ENCODE measurements at places on chromosomes 12 and 14.

DNA sequence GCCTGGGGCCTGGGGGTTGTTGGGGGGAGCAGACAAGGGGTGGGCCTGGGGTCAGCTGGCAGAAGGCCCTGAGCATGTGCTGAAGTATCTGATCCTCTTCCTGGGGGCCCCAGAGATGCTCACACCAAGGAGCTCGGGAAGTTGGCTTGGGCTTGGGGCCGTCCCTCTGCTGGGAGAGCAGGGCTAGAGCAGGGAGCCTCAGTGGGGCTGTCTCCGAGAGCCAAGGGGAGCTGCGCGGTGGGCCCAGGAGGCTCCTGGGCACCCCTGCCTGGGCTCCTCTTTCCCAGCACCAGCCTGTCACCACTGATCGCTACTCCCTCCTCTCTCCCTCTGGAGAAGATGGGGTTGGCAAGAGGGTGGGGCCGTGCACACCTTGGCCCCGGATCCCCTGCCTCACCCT is 28.3 kb downstream of the BEGAIN start:
- DNase-seq = no peak

GRCh38 chr14:96268431-96269358 is 12.7 kb downstream of the BDKRB1 start:
- no peak for DNase-seq

- peak; percentile 67 for DNase-seq
Measured at GRCh38 chr12:47935184-47935583, 28.2 kb upstream of the TMEM106C start.

GRCh38 chr14:29868000-29868399 is 59.6 kb downstream of the PRKD1 start:
- DNase-seq = no peak

DNA sequence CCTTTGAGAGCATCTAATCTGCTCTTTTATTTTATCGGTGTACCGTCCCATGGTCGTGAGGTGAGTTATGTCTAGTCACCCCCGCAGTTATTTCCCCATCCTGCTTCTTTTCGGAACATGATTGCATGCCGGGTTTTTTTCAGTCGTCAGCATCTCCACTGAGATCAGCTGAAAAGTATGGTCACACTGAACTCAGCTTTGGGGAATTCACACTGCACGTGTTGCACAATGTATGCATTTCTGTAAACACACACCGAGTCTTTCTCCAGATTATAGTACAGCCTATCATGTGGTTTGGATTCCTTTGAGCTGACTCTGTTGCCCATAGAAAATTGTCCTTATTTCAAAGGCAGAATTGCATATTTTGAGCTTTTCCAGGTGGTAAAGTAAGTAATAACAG is 24.6 kb downstream of the PLXNC1 start:
- DNase-seq = no peak

- no peak for DNase-seq
Measured at GRCh38 chr12:128819293-128820144, 4.2 kb downstream of the SLC15A4 start.

DNA sequence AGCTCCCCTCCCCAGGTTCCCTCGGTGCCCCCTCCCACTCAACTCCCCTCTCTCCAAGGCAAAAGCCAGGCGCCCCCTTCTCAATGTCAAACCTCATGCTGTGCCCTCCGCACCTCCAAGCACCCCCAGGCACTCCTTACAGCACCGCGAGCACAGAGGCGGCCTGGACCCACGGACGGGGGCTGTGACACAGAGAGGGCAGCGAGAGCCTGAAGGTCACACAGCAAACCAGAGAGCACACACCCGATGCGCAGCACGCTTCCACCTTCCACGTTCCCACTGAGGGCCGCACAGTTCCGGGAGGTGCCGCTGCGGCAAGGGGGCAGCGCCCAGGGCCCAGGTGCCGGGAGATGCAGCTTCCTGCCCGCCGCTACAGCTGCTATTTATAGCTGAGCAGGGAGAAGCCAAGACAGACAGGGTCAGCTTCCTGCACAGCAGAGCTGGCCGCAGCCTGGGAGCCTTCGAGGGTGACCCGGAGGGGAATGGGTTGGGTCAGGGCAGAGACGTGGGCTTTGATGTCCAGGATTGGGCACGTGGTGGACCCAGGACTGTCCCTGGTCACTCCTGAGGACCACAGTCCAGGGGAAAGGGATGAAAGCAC is 12.9 kb downstream of the NCOR2 start:
- DNase-seq = no peak

- DNase-seq = no peak
Measured at GRCh38 chr12:51837286-51837685, 11.2 kb downstream of the FIGNL2 start.

DNA sequence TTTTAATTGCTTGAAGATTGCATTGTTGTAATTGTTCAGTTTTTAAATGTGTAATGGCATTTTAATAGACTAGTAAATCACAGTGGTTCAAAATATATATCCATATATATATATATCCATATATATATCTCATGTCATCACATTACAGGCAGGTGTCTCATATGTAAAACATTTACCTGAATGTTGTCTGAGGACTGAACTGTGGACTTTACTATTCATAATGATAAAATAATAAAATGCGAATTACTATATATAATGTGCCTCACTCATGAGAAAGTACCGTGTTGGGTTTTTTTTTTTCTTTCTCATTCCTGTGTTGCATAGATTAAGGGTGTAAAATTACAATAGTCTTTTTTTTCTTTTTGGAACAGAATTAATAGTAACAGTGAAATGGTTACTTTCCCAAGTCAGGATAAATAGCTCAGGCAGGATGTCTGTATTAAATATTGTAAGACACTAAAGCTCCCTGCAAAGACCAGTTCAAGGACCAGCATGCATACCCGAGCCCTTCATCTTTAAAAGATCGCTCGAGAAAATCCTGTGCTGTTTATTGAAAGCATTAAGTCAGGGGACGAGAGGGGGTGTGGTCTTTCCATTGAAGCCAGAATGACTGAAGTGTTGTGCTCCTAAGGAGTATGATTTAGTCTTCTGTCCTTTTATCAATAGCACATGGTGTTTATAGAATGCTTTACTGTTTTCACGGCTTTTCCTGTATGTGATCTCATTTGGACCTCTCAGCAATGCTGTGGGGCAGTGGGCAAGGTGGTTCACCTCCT is 173.5 kb downstream of the CRADD start:
- DNase-seq = no peak

GRCh38 chr12:6476489-6476888 is 6.0 kb upstream of the VAMP1 start:
- no peak for DNase-seq

DNA sequence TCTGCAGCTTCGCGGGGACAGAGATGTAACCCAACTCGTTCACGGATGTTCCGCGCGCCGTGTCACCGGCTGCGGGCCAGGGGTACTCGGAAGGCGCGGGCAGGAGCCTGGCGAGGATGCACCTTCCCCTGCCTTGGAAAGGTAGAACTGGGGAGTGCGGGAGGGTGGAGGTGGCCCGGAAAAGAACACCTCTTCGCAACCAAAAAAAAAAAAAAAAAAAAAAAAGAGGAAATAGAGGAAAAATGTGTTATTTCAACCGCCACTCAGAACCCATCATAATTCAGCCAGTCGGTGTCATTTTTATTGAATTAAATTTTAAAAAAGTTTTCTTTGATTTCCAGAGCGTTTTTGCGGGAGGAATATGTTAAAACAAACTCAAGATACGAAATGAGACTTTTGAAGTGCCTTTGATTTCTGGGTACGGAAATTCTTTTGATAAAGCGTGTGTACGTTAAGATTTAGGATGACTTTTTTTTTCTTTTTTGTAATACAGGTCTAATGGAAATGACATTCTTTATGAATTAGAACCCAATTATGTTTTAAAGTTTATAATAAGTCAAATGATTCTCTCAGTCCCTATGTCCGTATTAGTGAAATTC is 8.9 kb downstream of the CDKN1B start:
- peak; percentile 43 for DNase-seq

- no peak for DNase-seq
Measured at GRCh38 chr12:116050275-116050674, 227.2 kb downstream of the MED13L start.

DNA sequence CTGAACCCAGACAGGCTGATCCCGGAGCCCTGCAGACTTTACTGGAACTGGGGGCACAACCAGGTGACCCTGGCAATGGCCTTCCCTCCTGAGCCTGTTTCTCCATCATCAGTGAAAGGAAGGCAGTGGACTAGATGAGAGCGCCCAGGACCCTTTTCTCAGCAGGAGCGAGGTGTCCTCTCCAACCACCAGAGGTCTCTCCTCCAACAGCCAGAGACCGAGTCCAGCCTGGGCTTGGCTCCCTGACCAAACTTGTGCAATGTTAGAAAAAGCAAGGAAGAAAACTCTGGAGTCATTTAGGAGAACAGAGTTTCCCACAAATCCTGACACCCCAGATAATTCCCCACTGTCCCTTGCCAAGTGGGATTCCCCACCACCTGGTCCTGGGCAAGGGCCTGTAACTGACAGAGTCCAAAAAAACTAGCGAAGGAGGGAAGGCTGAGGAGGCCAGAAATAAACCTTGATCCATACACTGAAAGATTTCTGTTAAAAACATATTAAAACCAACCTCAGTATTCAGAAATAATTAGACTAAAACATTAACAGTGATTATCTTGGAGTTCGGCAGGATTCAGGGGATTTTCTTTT is 9.0 kb downstream of the RPS6KL1 start:
- peak; percentile 25 for DNase-seq

GRCh38 chr14:73602994-73603393 is 9.3 kb upstream of the ACOT6 start:
- DNase-seq = no peak

DNA sequence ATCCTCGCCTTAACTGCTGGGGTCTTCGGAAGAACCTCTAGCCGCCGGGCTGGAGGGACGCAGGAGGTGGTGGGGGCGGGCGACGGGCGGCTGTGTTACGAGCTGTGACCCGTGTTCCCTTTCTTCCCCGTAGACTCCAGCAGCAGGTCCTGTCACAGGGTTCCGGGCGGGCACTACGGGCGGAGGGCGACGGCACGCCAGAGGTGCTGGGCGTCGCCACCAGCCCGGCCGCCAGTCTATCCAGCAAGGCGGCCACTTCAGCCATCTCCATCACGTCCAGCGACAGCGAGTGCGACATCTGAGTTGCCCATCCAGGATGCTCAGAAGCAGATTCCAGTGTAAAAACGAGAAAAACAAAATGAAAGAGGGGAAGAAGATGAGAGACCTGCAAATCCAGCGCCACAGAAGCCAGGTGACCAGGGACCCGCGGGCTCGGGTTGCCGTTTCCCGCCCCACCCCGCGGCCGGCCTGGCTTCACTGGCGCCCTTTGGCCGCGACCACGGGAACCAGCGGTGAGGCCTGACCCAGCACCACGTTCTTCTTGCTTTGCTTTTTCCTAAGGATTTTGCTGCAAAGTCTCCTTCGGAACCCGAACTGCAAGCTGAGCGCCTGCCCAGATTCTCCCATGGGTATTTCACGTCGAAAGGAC is 2.1 kb downstream of the SIX6 start:
- DNase-seq = no peak

DNA sequence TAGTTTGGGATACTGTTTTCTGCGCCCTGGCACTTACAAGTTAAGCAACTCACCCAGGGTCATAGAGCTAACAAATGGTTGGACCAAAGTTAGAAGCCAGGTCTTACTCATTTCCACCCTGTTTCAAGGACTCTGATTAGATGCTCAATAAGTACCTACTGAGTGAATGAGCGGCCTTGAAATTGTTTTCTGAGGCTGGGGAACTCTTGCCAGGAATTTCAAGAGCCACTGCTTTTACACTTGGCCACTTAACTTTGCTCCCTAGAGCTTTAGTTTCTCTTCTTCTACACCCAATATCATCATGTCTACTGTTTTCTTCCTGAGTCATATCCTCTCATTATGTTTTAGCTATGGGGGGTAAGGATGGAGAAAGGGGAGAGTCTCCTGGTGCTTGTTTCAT is 431.6 kb downstream of the ZFP36L1 start:
- DNase-seq = no peak

DNA sequence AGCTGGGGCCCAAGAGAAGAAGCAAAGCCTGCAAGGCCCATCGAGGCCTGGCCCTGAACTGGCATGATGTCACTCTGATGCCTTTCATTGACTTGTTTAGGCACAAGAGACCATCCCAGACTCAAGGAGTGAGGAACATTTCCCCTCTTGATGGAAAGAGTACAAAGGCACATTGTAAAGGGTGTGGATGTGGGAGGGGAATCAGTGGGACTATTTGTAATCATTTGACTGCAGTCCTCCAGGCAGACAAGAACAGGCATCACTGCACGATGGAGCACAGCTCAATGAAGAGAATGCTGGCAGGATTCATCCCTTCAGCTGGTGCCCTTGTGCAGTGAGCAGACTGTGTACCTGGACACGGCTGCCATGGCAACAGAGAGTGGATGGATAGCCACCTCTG is 87.9 kb downstream of the LGMN start:
- DNase-seq = no peak

GRCh38 chr14:35985474-35986218 is 159.5 kb downstream of the BRMS1L start:
- no peak for DNase-seq

- DNase-seq = no peak
Measured at GRCh38 chr14:91068642-91069041, 8.2 kb upstream of the RPS6KA5 start.

DNA sequence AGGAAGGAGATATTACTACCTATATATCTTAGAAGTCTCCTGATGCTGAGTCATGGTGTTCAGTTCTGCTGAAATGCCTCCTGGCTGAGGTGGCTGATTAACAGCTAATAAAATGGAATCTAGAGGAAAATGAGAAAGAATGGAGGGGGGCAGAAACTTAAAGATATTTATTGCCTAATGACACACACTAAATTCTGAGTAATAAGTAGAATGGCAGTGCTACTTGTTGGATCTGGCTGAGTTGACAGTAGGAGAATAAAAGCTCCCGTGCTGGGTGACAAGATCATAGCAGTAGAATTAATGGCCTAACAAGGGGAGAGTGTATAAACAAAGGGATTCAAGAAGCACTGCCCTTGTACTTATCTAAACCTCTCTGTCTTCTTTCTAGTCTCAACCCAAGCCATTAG is 137.5 kb downstream of the CNTN1 start:
- DNase-seq = no peak

- no peak for DNase-seq
Measured at GRCh38 chr14:45679853-45680252, 426.9 kb upstream of the MIS18BP1 start.

Measured in NCI-H1694 treated with DMSO at 0.1 percent for 48 hours (cell line).